ENCODE measurements at places on chromosomes 13 and 19. TPM values are rescaled to one million over a fixed set of nuclear protein-coding genes. Genes with fewer than 3 reads are reported as not detected.

CPB2 gene
- not detected for polyA plus RNA-seq

ICAM5 gene
- 0.20 TPM for polyA plus RNA-seq

GRIK5 gene
- not detected for polyA plus RNA-seq

LYPD3 gene
- 5.9 TPM for polyA plus RNA-seq

PCDH17 gene
- not detected for polyA plus RNA-seq
